Smooth muscle cell of the brain vasculature (primary cell): ENCODE measurements at places on chromosomes 13 and 19.
A peak's percentile ranks its signal among the peaks of the same experiment; 100 is the strongest.

- peak; percentile 94 for DNase-seq
These were observed at the start of gene SIX5 for GRCh38 chr19:45768984-45769782. Gene SIX5, minus strand, starts transcription at chr19:45769252. Its CDS starts 408 bp downstream, at chr19:45768844.

DNA sequence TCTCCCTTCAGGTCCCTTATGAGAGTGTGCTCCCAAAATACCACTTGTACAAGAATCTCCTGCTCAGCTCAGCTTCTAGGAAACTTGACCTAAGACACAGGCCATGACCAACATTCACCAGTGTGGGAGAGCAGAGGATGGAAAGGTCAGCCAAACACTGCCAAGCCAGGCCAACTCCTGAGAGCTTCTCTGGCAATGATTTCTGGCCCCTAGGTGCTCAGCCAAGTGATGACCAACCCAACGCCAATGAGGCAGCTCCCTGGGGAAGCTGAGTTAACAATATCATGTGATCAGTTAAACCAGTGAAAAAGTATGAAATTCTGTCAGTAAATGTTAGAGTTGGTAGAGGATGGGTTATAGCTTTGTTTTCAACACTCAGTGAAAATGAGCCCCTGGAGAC, 49.1 kb upstream of the FLT1 start:
- no peak for DNase-seq

- DNase-seq, result no peak
These were observed 521 bp upstream of the ZNF665 start for GRCh38 chr19:53193535-53194222.

DNA sequence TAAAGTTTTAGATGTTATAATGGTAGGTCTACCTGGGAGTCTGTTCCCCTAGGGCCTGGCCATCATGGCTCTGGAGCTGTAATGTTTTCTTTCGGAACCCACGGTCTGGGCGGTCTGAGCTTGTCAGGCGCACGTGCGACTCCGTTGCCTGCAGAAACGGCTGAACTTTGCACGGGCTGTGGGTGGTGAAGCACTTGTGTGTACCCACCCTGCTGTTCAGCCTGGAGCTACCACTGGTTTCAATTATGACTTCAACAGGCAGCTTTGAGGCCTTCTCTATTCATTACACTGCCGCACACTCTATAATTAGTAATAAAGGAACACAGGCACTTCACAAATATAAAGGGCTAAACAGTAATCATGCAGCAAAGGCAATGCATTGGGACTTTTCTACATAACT, 6.0 kb downstream of the PCDH8 start:
- no peak for DNase-seq
